ENCODE measurements at places on chromosomes 13 and 19. TPM values are rescaled to one million over a fixed set of nuclear protein-coding genes. Genes with fewer than 3 reads are reported as not detected.

ACP7 gene
- 0.33 TPM for total RNA-seq

HPN gene
- 1.6 TPM for total RNA-seq

CEACAM21 gene
- total RNA-seq, result not detected

SIGLECL1 gene
- not detected for total RNA-seq

ZNF154 gene
- total RNA-seq, result 2.9 TPM

NCAN gene
- total RNA-seq, result 0.17 TPM

MYADM gene
- 70.0 TPM for total RNA-seq

ZNF737 gene
- total RNA-seq, result 8.5 TPM

ZNF628 gene
- 7.3 TPM for total RNA-seq

LRFN3 gene
- 14.4 TPM for total RNA-seq

NCR1 gene
- total RNA-seq, result not detected

SULT2B1 gene
- 0.48 TPM for total RNA-seq

SPATA13 gene
- 19.2 TPM for total RNA-seq

SMIM44 gene
- total RNA-seq, result 0.62 TPM

LPAR6 gene
- total RNA-seq, result 6.2 TPM

SIGLEC12 gene
- total RNA-seq, result not detected

FUT6 gene
- total RNA-seq, result 0.84 TPM

TNFSF11 gene
- 0.14 TPM for total RNA-seq

CATSPERD gene
- total RNA-seq, result not detected

TPTE2 gene
- total RNA-seq, result 0.29 TPM

PABPC3 gene
- 0.58 TPM for total RNA-seq

NALCN gene
- total RNA-seq, result 1.8 TPM

All from kidney epithelial cell (primary cell).